Activated naive CD4-positive, alpha-beta T cell treated with anti-CD3 and anti-CD28 coated beads for 36 hours (primary cell): ENCODE measurements at places on chromosomes 5 and 9. TPM values are rescaled to one million over a fixed set of nuclear protein-coding genes. Genes with fewer than 3 reads are reported as not detected.

- no peak for DNase-seq
Observed at GRCh38 chr5:114634967-114635901, 273.4 kb downstream of the KCNN2 start.

Gene FUT7
- total RNA-seq = not detected

Gene IFNA2
- not detected for total RNA-seq

- no peak for DNase-seq
Observed at GRCh38 chr9:95409650-95410426, 92.3 kb upstream of the FANCC start.

- no peak for DNase-seq
Observed at GRCh38 chr5:17309462-17309861, 92.0 kb downstream of the BASP1 start.

GRCh38 chr9:995781-996180 lies 19.3 kb downstream of the DMRT3 start:
- DNase-seq = no peak

GRCh38 chr5:135208555-135208902 lies 174.5 kb upstream of the PITX1 start:
- no peak for DNase-seq

DNA sequence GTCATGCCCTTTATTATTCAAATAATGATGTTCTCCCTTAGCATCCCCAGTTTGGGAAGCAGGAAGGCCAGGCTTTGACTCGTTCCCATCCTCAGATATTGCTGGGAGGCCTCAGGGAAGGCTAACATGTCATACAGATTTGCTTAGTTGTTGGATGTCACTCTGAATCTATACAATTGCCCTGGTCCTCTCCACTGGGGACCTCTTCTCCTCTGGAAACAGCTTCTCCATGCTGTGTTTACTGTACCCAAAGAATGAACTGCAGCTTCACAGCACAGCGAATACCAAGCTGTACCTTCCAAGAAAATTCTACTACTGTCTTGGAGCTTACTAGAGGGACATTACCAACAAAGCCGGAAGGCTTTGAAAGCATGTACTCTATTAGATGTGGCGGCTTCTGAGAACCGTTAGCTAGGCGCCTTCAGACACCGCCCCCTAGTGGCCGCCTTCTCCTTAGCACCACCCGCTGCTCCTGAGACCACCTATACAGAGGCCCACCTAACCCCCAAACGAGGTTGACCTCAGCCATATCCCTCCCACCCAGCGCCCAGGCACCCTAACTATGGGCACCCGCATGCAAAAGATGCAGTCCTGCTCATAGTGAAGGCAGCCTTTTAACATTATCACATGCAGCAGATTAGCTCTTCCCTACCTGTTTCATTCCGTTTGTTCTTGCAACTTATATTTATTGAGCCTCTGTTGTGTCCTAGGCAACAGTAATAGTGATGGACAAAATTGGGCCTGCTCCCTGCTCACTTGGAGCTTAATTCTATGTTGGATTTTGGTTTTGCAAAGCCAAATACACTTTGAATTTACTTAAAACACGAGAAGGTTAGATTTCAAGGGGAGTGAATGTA lies 34.9 kb upstream of the FOXI1 start:
- no peak for DNase-seq

DNA sequence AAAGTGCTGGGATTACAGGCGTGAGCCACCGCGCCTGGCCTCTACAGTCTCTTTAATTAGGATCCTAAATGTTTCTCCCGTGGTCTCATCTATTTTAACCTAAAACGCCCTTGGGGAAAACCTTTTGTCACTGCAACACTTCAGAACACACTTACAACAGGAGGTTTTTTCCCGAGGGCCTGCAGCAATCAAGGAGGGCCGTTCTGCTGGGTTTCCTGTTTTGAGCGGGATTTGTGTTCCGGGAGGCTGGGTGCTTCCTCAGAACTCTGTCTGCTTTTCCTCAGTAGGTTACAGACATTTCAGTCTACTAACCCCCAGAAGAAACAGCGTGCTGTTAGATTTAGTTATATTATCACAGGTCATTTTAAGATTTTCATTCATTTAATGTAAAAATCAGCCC lies 65.4 kb upstream of the IRX4 start:
- DNase-seq = no peak

DNA sequence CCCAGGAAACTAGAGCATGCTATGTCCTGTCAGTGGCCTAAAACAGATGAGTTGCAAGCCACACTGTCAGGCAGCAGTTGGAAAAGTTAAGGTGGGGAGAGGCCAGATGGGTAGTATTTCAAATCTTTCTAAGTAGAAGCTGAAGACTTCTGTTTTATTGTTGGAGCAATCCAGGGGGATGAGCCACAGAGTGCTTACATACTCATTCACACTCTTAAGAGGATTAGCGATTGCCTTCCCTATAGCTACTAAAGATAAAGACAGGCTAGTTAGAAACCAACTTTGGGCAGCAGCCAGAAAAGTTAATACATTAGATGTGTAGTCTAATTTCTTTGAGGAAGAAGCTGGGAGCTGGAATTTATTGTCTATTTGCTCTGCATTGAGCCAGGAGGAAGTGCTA lies 61.7 kb upstream of the ELAVL2 start:
- DNase-seq = no peak

DNA sequence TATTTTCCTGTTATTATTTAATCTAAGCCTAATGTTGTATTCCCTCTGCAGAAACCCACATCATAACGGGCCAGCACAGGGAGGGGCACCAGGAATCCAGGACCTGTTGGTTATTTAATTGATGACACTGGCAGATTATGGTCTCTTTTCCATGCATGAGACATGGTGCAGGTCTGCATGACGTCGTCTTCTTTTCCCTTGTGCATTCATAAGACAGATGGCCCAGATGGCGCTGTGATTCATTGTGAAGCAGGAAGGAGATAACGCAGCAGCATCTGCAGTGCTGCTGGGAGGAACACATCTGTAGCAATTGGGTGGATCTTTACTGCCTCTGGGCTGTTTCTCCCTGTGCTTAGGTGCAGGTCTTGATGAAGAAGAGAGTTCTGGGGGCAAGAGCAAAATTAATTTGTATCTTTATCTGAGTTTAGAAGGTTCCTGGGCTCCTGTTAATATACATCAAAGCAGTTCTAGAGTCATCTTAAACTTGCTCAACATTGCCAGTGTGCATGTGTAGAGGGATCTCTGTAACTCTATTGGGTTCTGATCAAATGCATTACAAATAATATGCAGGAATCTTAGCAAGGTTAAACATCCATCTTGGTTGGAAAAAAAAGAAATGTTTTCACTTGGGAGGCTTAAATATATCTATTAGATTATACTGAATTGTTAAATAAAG lies 176.1 kb downstream of the PCSK1 start:
- peak; percentile 17 for DNase-seq

Gene TRAF2
- total RNA-seq = 39.7 TPM

DNA sequence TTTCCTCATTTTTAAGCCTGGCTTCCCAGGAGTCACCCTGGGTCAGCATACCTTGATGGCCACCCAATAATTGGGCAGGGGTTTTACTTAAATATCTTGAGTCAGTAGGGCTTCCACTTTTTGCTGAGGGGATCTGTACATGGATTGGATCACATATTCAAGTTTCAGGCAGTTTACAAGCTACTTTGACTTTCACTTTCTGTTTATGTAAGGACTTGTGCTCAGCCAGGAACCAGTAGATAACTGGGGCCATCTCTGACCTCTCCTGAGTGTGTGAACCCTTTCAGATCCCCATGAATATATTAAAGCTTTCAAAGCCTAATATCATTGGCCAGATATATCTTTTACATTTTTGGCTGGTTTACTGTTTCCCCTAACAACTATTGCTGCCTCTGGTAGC lies 45.1 kb downstream of the SLCO6A1 start:
- no peak for DNase-seq

GRCh38 chr5:34897646-34898045 lies 17.7 kb downstream of the RAD1 start:
- DNase-seq = no peak

Gene SH3GL2
- not detected for total RNA-seq

DNA sequence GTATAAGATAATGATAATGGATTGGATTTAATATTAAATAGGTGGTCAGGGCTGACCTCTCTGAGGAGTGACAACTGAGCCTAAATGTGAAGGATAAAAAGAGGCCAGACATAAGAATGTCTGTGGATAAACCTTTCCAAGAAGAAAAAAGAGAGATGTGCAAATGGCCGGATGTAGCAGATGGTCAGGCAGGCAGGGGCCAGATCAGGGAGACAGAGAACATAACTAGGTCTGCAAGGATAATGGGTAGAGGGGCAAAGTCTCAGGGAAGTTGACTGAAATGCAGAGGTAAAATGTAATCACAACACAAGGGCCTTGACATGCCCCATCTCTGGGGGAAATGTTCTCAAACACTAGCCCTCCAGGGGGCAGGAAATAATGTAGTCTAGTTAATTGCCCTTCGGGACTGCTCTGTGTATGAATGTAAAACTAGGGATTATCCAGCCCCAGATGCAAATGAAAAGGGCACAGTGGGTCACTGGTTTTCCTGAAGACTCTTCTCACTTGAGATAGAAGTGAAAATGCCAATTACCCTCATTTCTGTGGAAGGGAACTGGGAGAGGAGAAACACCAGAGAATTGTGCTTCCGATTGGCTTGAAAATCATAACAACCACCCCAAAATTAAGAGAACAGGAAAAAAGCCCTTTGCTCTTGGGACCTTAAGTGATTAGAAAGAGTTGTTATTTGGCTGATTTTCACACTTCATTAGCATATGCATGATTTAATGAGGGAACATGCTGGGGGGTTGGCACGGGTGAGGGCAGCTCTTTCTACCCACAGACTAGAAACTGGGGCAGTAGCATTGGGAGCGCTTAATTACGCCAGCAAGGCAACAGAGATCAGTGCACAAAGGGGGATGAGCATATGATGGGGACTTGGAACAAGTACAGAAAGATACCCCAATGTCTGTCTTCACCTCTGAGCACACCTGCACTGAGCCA lies 88.6 kb downstream of the PPP2R2B start:
- no peak for DNase-seq

Gene AK8
- total RNA-seq = not detected

DNA sequence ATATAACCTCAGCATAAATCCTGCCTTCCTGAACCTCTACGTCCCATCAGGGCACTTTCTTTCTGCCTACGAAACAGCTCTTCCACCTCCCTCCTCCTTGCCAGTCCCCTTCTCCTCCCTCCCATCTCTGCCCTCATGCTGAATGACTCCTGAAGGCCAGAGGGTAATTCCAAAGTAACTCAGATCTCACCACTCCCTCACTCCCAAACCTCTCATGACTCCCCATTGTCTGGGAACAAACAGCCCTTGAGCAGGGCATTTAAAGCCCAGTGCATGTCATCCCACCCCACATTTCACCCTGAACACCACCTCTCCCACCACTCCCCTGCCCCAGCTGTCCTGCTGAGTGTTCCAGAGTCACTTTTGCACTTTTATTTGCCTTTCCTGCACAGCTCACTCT lies 8.9 kb upstream of the FBP1 start:
- DNase-seq = no peak

DNA sequence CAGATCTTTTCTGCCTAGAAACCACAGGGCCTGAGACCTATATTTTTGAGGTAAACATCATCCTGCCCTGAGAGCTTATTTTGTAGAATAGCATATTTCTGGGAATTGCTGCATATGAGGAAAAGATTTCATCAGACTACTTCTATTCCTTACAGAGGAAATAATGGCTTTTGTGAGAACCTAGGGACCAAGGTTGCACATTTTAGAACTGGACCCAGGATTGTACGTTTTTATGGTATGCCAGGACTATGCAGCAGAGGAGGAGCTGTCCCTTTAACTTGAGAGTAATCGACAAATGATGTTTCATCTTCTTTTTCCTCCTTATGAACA lies 2.2 kb upstream of the ALDH1A1 start:
- DNase-seq = no peak

- no peak for DNase-seq
Observed at GRCh38 chr9:133945314-133945975, 46.7 kb downstream of the VAV2 start.

DNA sequence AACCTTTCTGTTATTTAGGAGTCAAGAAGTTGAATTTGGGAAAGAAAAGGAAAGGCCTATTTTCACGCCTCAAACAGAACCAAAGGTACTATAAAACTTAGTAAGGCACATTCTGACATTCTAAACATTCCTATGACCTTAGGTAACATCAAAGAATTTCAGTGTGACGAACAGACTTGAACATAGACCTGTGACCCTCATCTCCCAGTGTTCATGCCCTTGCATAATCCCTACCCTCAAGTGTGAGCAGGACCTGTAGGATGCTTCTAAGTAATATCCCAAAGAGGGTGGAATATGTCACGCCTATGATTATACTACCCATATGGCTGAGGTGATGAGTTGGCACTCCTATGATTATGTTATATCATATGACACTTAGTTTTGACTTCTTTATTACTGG lies 540.9 kb downstream of the KIF4B start:
- no peak for DNase-seq

Gene OR1Q1
- total RNA-seq = not detected

Gene MEGF10
- total RNA-seq = not detected

Gene RUSC2
- 5.1 TPM for total RNA-seq

- DNase-seq = no peak
Observed at GRCh38 chr5:122435234-122435633, 123.2 kb downstream of the SNCAIP start.
